ENCODE measurements at places on chromosomes 4 and X.
A peak's percentile ranks its signal among the peaks of the same experiment; 100 is the strongest.

- peak; percentile 61 for DNase-seq
These were observed 164.0 kb downstream of the PRKX start for GRCh38 chrX:3549411-3549911.

GRCh38 chr4:75907966-75908365 is 5.7 kb upstream of the PPEF2 start:
- no peak for DNase-seq

- DNase-seq, result no peak
These were observed 100.8 kb upstream of the MAML3 start for GRCh38 chr4:140254651-140255299.

DNA sequence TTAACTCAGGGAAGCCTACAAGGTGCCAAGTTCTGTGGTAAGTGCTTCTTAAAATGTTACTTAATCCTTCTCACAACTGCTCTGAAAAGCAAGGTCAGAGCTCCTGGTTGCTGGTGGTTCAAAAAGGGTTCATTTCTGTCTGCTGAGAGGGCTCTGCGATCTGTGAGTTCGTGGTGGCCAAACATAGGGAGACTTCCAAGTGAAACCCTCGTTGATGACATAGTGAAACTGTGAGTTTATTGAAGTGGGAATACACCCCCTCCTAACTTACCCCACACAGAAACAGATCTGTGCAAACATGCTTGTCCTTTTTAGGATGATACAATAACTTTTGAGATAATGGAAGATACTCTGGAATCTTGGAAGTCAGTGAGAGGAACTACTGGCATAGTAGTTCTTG is 164.8 kb upstream of the PGRMC2 start:
- peak; percentile 22 for DNase-seq

DNA sequence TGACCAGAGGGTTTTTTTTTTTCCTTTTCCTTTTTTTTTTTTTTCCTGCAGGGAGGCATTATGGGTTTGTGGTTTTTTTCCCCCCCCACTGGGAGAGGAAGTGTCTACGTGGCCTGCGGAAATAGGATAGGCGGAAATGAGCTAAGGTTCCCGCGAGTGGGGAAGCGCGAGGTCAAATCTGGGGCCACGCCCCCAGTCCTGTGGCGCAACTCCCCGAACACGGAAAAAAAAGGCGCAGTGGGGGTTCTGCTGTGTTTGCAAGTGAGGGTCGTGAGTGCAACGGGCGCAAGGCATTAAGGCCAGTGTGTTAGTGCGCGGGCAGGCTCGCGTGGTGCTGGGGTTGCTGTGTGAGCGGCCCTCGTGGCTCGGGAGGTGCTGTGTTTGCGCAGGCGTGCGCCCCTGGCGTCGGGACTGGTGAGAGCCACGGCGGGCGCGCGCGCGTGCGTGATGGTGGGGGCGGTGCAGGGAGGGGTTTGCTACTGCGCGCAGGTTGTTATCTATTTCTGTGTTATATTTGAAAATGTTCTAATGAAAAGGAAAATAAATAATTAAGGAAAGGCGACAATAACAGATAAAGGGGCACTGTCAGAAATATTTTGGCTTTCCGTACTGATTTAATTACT is 685 bp upstream of the MORF4L2 start:
- DNase-seq, result peak; percentile 86

- no peak for DNase-seq
These were observed 19.6 kb downstream of the CLCN4 start for GRCh38 chrX:10176121-10177003.

- no peak for DNase-seq
These were observed 53.7 kb downstream of the NAA11 start for GRCh38 chr4:79272126-79272525.

GRCh38 chrX:18598413-18598812 is 73.5 kb downstream of the RS1 start:
- no peak for DNase-seq

DNA sequence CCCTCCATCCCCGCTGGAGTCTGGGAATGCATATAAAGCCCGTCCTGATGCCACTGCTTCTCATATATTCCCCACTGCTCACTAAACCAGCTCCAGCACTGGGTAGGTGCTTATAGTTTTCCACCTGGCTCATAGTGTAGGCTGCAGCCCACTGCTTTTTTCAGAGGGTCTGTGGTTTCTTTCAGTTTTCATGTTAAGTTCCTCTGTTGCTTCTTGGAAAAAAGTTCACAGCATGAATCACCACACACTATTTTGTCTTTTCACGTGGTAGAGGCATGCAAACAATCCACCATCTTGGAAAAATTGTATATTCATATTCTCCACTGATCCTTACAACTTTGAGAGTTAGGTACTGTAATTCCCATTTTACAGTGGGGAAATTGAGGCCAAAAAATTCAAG is 39.4 kb downstream of the DCLK2 start:
- DNase-seq, result no peak

DNA sequence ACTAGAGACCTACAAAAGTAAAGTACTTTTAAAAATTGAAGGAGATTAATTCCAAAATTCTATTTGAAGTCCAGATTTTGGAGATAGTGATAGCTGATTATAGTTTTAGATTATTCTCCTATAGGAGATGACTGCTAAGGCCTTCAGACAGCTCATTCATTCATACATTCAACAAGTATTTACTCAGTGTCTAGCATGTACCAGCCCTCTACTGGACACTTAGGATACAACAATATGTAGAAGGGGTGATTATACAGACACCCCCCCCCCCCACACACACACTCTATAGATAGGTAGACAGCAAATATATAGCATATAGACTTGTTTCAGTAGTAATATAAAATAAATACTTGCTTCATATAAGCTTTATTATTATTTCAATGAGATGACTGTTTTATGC is 60.4 kb upstream of the TAF9B start:
- DNase-seq, result peak; percentile 36

- no peak for DNase-seq
These were observed 58.1 kb downstream of the RAB40A start for GRCh38 chrX:103461156-103461555.

DNA sequence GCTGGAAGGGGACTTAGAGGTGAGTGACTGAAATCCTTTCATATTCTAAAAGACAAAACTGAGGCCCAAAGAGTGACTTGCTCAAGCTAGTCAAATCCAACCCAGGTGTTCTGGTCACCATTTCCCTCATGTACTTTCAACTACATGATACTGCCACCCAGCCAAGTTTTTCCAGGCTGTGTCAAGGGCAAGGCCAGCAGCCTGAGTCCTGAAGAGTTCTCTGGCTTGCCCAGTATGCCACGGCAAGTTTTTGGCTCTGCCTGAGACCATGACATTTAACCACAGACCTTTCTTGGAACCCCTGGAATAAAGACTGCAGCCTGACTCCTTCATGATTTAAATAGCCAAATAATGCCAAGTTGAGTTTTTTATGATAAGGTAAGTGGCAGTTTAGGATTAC is 10.7 kb upstream of the TMEM164 start:
- DNase-seq, result no peak

DNA sequence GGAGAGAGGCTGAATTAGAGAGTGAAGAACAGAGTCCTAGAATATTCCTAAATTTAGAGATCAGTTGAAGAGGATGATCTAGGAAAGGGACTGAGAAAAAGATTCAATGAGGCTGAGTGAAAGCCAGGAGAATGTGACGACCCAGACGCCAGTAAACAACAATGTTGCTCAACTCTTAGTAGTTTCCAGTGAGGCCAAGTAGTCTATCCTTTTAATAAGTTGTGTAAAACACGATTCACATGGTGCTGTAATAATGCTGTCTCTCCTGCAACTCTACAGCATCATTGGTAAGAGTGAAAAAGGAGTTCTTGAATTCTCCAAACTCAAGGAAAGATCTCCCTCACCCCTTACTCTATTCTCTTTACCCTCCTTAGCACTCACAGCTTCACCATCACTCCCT is 140.3 kb downstream of the CFAP299 start:
- no peak for DNase-seq

- DNase-seq, result no peak
These were observed 525.8 kb downstream of the NLGN4X start for GRCh38 chrX:5702890-5703289.

DNA sequence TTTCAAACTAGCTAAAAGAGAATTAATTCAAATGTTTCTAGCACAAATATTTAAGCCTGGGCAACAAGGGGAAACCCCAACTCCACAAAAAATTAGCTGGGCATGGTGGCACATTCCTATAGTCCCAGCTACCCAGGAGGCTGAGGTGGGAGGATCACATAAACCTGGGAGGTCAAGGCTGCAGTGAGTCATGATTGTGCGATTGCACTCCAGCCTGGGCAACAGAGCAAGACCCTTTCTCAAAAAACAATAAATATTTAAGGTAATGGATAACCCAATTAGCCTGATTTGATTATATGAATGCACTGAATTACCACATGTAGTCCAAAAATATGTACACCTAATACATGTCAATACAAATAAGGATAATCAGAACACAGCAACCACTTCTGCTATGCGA is 14.3 kb downstream of the RCHY1 start:
- DNase-seq, result no peak

DNA sequence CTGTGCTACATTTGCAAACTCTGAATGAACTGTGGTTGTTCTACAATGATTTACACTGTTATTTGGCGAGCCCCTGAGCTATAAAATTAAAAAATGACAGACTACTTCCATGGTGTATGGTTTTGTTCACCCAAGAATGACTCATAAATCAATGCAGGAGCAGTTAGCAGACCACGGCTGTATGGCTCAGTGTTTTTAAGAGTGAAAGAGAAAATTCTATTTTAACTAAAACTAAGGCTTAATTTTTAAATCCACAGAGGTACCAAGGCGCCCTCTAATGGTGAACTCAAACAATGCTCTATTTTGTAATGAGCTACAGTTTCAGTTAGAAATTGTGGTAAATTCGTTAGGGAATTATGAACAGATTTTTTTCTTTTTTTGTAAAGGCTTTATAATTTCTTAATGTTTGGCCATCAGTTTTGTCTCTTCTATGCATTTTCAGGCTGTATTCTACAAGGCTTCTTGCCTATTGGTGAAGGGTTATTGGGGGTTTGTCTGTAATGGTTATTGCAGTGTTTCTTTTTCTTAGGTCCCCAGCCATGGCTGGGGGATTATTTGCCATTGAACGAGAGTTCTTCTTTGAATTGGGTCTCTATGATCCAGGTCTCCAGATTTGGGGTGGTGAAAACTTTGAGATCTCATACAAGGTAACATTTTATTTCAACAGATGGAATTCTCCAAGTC is 32.5 kb downstream of the HMGB2 start:
- no peak for DNase-seq

GRCh38 chrX:109619771-109620170 is 5.2 kb downstream of the KCNE5 start:
- no peak for DNase-seq

GRCh38 chrX:108088511-108088910 is 2.8 kb downstream of the PSMD10 start:
- no peak for DNase-seq

GRCh38 chr4:89331686-89332544 is 24.3 kb upstream of the GPRIN3 start:
- DNase-seq, result no peak

GRCh38 chr4:16415751-16416150 is 189.5 kb upstream of the TAPT1 start:
- DNase-seq, result no peak

DNA sequence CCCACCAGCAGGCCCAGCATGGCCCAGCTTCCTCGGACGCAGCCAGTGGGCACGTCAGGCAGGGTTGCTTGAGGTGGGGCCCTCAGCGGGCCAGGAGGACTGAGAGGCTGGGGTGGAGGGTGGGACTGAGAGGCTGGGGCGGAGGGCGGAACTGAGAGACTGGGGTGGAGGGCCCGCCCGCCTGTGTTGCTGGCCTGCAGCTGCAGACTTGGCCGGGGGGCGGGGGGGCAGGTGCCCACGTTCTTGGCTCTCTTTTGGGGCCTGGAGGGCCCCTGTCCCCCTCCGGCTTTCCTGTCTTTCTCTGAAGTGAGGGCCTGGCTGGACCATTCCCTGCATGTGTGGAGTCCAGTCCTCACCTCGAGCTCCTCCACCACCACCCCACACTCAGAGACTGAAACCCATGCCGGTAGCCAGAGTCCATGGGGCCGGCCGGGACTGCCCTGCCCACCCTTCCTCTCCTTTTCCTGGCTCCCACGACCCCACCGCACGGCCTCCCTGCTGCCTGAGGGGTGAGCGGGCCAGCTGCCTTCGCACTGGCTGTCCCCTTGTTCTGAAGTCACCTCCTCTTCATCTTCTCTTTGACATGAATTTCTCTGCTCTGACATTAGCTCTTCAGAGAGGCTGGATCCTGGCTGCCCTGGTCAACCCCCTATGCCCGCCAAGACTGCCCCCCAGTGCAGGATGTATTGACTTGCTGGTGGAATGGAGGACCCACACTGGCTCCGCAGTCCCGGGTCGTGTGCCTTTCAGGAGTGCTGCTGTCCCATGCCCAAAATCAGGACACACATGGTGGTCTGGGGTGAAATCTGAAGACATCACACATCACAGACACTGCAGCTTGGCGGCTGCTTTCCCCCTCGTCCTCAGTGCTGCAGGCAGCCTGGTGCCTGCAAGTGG is 10.1 kb upstream of the NKX1-1 start:
- no peak for DNase-seq

DNA sequence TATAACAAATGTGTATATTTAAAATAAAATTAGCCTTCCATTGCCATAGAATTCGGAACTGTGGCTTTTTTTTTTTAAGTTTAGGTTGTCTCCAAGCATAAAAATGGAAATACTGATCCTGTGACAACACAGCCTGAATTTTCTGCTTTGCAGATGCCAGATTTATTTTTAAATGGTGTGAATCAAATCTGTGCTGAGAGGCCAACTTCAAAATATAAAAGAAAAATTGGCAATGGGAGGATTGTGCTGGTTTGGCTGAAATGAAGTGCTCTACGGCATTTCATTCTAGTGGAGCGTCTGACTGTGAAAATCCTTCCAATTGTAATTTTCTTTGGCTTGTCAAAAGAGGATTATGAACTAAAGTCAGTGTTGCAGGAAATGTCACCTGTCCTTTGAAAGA is 580.3 kb upstream of the ZFP42 start:
- DNase-seq, result no peak

- no peak for DNase-seq
These were observed 72.5 kb downstream of the LNX1 start for GRCh38 chr4:53518807-53519206.

DNA sequence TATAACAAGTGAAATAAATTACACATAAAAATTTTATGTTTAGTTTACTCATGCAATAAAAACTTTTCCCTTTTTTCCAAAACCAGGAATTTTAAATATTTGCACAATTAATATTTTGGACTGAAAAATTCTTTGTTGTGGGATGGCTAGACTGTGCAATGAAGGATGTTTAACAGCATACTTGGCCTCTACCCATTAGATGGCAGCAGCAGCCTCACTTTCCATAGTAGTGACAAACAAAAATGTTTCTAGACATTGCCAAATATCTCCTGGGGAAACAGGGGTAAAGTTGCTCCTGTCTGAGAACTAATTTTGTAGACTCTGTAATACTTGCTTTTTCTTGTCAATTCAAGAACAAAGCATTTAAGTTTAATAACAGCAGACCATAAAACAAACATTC is 49.8 kb downstream of the SCLT1 start:
- DNase-seq, result no peak

- no peak for DNase-seq
These were observed 136.3 kb downstream of the ZNF330 start for GRCh38 chr4:141356963-141357335.

DNA sequence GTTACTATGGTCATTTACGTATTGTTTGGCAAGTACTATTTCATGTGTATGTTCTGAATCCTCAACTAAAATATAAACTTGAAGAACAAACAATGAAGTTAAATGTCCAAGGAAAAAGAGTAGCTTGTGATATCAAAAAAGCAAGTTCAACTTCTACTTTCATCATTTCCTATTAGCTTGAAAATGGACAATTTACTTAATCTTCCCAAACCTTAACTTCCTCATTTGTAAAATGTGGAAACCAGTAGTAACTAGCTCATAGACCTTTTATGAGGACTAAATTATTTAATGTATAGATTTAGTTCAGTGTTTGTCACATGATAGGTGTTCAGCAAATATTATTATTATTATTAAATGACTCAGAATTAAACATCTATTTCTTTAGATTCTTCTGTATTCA is 276.8 kb upstream of the TET2 start:
- DNase-seq, result no peak
